Brain microvascular endothelial cell (primary cell): ENCODE measurements at places on chromosomes 2 and 18.

GRCh38 chr2:77328134-77328931 lies 193.8 kb downstream of the LRRTM4 start:
- no peak for DNase-seq

- peak; percentile 5 for DNase-seq
These were observed 12.4 kb downstream of the XIRP2 start for GRCh38 chr2:166900700-166901099.

- DNase-seq: no peak
These were observed 5.6 kb upstream of the EML4 start for GRCh38 chr2:42163444-42164045.

DNA sequence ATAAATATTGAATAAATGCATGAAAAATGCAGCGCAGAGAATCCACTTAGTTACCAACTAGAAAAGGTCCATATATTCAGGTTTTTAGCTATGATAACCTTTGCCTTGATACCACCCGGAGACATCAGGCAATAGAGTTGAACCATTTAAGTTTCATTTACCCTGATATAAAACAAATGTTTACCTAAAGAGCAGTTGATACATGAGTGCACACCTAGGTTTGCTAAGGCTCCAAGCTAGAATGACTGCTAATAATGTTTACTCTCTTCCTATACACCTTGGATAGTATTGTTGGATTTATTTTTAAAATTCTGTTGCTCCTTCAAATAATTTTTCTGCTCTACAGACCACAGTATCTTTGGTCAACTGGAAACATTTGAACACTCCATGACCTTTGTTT lies 1463.6 kb downstream of the LRP1B start:
- DNase-seq: no peak

DNA sequence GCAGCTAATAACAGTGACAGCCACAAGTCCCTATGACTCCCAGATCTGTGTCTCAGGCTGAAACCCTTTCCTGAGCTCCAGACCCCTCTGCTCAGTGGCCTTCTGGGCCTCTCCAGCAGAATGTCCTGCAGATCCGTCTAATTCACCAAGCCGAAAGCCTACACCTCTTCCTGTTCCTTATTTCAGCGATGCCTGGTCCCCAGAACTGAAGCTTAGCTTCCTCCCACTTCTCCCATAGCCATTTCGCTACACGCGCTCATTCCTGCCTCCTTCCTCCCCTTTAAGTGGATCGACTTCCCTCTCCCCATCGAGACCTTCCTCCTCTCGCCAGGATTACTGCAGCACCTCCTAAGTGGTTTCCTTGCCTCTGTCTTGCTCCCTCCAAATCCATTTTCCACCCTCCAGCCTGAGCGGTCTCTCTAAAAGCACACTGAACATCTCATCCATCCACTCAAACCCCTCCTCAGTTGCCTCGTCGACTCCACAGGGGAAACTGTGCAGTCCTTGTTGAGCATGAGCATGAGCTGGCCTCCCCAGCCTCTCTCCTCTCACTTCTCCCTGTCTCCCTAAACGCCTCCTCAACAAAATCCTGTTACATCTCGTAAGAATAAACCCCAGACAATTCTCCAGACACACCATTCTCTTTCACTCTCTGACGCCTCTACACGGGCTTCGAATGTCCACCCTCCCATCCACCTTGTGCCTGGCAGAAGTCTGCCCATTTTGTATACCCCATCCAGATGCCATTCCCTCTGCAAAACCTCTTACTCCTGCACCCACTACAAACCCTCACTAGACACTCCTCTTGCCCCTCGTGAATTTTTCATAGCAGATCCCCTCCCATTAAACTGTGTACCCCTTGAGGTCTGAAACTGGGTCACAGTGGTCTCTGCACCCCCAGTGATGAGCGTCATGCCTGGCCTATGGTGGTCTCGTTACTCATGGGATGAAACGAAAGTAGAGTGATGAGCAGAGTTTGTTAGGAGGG lies 232.6 kb downstream of the ATAD2B start:
- no peak for DNase-seq

DNA sequence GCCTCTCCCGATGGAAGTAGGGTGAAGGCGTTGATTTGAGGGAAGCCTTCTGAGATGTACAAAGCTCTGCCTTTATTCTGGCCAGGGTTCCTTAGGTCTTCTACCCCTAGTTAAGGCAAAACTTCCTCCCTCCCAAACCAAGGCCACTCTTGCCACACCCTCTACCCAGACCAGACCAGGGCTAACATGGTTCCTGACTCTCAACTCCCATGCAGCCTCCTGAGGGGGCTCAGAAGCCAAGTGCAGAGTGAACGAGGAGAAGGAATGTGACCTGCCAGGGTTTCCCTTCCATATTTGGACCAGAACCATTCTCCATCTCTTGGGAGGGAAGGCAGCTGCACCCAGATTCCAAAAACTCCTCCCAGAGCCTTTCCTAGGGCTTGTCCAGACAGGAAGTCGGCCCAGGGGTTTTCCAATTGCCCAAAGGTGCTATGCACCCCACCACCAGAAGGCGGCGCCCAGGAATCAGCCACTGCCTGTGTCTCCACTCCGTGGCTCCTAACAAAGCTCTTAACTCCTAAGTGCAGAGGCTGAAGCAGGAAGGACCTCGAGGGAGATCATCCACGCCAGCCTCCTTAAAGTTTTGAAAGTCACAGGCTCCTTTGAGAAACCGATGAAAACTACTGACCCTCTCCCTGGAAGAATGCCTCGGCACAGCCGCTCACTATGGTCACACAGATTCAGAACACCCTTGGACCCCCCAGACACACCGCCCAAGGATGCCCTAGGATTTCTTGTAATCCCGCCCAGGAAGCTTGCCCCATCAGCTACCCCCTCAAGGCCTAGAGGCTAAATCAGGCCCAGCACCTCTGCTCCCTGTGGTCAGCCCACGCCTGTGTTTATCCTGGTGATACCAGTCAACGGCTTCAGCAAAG lies 157.8 kb downstream of the SMAD2 start:
- peak; percentile 61 for DNase-seq

GRCh38 chr2:240921311-240921994 lies 15.3 kb downstream of the CROCC2 start:
- peak; percentile 90 for DNase-seq

GRCh38 chr2:239392688-239393387 lies 8.0 kb downstream of the HDAC4 start:
- no peak for DNase-seq
